Stimulated activated CD8-positive, alpha-beta memory T cell treated with anti-CD3 and anti-CD28 coated beads, Interleukin-7, amount 100 ng/mL, for 24 hours (primary cell): ENCODE measurements at places on chromosomes 2 and 18.
A peak's percentile ranks its signal among the peaks of the same experiment; 100 is the strongest.

- no peak for DNase-seq
These were observed 209.1 kb upstream of the ID2 start for GRCh38 chr2:8472545-8473323.

- no peak for DNase-seq
These were observed 145.8 kb upstream of the HS6ST1 start for GRCh38 chr2:128464456-128464855.

- no peak for DNase-seq
These were observed 153.4 kb upstream of the CCDC150 start for GRCh38 chr2:196486146-196486545.

- DNase-seq: no peak
These were observed 386.5 kb downstream of the DLGAP1 start for GRCh38 chr18:4068552-4069158.

DNA sequence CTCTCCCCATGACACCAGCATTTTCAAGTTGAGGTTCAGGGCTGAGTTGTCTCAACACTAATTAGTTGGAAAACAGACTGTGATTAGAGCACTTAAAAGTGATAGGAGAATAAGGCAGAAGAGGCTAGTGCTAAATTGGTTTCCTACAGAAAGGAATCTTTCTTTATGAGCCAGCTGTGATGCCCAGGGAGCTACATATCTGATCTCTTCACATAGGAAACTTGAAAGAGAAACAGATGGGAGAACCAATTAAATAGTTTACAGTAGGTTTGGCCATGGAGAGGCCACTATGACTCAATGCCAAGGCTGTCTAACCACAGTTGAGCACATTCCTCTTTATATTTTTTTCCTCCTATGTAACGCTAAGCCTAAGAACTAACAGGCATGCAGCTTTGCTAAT is 418.3 kb upstream of the CYRIA start:
- DNase-seq: no peak

DNA sequence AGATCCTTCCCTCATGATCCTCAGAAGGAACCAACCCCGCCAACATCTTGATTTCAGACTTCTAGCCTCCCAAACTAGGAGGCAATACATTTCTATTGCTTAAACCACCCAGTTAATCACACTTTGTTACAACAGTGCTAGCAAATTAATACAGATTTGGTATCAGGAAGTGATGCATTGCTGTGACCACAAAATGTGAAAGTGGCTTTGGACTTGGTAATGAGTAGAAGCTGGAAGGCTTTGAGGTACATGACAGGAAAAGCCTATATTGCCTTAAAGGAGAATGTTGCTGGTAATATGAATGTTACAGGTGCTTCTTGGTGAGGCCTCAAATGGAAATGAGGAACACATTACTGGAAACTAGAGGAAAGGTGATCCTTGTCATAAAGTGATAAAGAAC is 260.3 kb downstream of the SATB2 start:
- no peak for DNase-seq

DNA sequence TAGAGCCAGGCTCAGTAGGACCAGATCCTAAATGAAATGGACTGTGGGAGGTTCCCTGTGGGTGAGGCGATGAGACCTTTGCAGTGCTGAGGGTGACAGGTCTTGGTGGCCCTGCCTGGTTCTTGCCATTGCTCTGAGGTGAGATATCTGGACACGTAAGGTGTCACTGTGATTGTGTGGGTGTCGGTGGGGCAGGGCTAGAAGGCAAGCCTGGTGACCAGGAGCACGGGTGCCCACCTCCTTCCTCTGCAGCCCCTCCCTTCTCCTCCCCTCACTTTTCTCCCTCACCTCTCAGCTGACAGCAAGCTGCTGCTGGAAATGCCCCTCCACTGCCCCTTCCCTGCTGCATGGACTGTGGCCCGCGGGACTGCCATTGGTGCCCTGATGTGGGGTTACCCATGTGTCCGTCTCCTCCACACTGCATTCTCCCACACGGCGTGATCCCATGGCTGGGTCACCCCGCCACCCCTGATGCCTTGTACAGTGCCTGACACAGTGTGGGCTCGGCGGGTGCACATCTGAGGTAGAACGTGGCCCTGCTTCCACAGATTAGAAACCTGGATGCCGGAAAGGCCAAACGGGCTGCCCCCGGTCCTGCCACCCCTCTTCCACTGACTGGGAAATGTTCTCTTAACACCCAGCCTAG is 55.6 kb upstream of the FOSL2 start:
- no peak for DNase-seq

GRCh38 chr18:50199921-50200320 is 5.0 kb upstream of the MYO5B start:
- DNase-seq: no peak

GRCh38 chr2:86201671-86202335 is 2.5 kb downstream of the MRPL35 start:
- no peak for DNase-seq

- no peak for DNase-seq
These were observed 2.1 kb downstream of the PDIA6 start for GRCh38 chr2:10810202-10811161.

DNA sequence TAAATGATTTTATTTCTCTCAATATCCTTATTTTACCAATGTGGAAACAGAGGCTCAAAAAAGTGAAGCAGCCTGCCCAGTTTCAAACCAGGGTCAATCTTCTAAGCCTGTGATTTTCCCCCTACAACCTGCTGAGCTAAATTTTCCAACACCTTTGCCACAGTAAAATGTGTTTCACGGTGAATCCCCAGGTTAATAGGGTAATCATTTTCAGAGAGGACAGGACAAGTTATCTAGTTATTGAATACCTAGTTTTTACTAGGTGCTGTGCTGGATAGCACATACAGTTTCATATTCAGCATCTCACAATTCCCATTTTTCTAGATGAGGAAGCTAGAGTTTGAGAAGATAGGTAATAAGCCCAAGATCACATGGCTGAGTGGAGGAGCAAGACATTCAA is 236.6 kb downstream of the PTH2R start:
- DNase-seq: no peak

DNA sequence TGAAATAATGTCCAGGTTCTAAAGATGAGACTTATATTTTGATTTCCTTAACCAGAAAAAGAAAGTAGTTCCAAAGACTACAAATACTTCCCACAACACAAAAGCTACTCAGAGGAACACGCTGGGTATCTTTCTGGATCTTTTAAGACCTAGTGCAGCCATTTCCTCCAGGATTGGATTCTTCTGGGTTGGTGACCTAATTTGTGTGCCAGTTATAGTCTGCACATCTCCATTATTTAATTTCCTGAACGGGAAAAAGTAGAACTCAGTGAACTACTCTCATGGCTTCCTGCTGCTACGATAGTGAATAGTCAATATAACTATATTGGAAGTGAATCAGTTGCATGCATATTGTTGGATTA is 1.5 kb downstream of the TMEM87B start:
- DNase-seq: no peak

DNA sequence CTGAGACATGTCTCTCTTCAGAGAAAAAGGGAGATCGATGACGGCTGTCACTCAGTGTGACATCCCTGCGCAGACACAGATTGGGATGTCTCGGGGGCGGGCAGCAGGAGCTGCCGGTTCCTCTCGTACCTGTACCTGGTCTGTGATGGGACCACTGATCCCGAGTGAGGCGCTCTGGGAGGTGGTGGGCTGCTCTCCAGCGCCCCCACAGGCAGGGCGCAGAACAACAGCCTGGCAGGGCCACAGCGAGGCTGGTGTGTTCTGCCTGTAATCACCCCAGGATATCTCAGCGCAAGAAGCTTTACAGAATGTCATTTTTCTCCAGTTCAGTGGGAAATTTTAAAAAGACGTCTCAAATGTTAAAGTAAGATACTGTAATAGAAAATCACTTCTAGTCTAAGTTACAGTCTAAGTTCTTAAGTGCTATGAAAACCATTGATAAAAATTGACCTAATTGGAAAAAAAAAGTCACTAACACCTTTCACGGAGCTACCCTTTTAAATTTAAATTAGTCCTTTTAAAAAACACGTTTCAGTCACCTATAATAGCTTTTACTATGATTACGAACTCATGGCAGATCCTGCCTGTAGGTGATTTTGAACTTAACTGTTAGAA is 189.8 kb downstream of the SNTG2 start:
- DNase-seq: peak; percentile 10

DNA sequence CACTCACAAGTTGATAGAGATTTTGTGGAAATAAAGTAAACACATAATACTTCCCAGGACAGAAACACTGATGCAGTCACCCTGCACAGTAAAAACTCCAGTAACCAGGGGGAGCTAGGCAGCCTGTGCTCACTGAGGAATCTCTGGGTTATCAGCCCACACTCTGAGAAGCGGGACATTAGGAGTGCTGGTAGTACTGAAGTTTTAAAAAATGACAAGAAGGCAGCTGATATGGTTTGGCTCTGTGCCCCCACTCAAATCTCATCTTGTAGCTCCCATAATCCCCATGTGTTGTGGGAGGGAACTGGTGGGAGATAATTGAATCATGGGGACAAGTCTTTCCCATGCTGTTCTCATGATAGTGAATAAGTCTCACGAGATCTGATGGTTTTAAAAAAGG is 31.4 kb downstream of the KCTD1 start:
- no peak for DNase-seq

DNA sequence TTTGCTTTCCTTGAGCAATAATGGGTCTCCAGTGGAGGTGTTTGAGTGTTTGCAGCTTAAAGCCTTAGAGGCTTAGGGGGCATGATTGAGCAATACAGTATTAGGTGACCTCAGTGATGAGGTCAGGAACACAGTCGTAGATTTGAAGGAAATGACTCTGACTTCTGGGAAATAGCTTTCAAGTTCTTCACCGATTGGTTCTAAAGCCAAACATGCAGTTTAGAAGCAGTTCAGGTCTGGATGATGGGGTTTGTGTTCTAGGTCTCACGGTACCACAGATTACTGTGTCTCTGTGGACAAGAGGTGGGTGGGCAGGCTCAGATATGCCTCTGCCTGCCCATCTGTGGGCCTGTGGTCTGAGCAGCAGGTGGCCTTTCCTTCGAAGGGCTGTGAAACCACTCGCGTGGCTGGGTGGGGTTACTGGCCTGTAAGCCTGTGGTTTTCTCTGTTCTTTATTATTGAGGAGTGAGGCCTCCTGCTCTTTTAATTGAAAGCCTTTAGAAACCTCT is 7.8 kb downstream of the MTHFD2 start:
- DNase-seq: no peak

DNA sequence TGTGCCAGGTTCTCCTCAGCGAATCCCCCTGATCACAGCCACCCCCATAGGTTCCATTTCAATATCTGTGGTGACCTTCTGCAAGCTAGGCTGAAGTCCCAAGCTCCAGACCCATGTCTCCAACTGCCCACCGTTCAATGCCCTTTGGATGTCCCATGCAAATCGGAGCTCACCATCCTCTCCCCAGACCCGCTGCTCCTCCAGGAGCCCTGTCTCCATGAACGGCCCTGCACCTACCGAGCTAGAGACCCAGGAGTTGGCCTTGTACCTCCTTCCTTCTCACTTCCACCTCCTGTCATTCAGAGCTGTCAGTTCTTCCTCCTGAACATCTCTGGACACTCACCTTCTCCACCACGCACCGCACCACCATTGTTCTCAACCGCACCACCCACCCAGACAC is 1.0 kb upstream of the FAHD2A start:
- DNase-seq: no peak

DNA sequence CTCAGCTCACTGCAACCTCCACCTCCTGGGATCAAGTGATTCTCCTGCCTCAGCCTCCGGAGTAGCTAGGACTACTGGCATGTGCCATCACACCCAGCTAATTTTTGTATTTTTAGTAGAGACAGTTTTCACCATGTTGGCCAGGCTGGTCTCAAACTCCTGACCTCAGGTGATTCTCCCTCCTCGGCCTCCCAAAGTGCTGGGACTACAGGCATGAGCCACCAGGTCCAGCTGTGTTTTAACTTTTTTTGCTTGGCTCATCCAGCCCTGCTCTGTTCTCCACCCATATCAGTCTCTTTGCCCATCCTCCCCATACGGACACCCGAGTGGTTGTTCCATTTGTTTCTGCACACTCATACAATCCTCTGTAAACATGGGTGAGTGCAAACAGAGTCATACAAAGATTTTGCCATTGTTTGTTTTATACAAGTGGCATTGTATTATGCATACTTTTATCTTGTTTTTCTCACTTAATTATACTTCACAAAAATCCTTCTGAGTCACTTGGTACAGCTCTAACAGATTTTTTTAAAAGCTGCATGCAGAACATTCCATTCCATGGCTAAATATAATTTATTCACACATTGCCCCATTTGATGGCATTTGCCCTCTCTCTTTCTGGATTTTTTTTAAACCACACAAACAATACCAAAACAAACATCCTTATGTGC is 5.3 kb downstream of the APOB start:
- no peak for DNase-seq

DNA sequence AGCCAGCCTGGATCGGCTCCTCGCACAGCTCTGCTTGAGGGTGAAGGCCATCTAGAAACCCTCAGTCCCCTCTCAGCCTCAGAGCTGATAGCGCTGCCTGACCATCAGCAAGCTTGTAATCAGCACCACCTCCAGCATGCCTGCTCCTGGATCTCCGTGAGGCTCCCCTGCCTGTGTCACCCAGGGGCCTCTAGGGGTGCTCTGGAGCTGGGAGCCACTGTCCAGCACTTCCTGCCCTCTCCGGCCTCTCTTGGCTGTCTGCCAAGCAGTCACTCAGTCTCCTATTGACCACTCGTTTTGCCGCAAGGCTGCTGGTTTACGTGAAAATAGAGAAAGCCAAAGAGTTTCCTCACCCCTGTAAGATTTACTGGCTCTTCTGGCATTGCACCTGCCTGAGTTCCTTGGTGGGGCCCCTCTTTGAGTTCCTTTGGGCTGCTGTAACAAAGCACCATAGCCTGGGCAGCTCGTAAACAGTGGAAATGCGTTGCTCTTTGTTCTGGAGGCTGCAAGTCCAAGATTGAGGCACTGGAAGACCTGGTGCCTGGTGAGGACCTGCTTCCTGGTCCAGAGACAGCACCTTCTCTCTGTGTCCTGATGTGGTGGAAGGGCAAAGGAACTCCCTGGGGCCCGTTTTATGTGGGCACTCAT is 17.9 kb downstream of the CAPN10 start:
- no peak for DNase-seq

DNA sequence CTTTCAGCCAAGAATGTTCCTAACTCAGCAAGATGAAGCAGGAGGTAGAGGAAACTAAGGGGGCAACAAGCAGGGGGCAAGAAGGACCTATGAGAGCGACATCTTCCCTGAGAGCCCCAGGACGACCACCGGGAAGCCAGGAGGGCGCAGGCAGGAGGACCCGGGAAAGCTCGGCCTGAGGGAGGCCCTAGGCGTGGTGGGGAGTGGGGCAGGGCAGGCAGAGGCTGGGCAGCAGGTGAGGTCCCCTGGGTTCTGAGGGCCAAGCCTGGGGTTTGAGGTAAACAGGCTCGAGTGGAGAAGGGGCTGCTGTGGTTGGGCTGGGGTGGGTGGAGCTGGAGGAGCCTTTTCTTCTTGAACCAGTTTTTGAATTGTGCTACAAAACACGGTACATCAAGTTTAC is 1.3 kb upstream of the ALPI start:
- DNase-seq: no peak

- DNase-seq: no peak
These were observed 47.6 kb downstream of the TNS1 start for GRCh38 chr2:217954971-217955740.
